ENCODE measurements at places on chromosomes 16 and 17.

DNA sequence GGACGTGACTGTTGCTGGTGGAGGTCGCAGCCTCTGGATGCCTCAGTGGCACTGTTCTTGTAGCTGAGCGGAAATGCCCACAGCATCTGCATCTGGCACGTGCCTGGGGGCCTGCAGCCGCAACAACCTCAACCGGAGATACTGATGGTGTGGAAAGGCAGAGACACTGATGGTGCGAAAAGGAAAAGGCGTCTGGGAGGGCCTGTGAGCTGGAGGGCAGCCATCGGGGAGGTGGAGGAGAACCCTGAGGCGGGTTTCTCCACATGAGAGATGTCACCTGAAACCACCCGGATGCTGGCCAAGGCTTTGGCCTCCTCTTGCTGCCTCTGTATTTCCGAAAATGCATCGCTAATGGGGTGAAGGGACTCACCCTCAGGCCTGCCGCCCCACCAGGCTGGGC, 284.8 kb upstream of the WSB1 start:
- DNase-seq = no peak

GRCh38 chr17:42895185-42895555, 5.4 kb upstream of the G6PC1 start:
- no peak for DNase-seq

DNA sequence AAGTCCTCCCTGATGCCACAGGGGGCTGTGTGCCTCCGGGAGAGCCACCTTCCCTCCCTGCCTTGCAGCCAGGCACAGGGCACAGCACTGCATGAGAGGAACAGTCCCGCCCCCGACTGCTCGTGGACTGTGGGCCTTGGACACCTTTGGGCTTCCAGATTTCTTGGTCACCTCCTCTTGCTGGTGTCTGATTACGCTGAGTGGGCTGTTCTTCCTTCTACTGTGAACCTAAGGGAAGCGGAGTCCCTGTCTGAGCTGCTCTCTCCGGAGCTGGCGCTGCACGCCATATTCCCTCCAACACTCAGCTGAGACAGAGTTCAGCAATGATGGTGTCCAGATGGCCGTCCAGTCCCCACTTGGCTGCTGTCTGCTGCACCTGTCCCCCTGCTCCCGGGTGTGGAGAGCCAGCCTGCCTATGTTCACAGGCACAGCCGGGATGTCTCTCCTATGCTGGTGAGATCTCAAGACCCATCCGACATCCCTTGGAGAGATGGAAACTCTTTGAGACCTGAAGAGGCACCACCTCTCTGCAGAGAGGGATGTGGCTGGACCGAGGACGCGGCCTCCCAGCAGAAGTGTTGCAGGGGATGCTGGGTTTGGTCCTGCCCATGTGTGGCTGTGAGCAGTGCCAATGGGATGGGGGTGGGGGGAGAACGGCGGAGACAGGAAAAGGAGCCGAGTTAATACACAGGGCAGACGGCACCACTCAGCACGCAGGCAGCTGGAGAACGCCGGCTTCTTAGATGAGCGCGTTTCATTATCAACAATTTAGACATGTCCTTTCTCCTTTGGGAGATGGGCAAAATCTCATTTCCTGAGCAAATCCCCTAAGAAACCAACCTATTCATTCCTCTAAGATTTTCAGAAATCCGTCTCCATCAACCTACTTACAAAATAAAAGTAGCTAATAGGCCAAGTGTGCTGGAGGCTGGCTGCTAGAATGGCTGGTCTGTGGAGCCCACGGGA, 171.9 kb downstream of the ENGASE start:
- no peak for DNase-seq

DNA sequence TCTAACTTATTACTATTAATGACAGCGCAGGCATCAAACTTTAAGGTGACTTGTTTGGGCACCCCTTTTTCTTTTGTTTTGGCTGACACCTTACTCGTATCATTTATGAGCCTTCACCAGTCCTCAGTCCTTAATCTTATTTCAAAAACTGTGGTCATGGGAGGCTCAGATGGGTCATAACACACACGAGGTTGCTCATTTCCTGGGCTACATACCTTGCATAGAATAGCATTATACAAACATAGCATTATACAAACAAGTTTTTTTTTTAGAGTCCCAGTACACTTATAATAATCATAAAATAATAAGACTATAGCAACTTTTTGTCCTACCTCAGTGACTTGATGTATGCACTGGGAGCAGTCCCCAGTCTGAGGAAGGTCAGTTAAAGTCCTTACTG, 11.2 kb upstream of the ACSF2 start:
- no peak for DNase-seq

DNA sequence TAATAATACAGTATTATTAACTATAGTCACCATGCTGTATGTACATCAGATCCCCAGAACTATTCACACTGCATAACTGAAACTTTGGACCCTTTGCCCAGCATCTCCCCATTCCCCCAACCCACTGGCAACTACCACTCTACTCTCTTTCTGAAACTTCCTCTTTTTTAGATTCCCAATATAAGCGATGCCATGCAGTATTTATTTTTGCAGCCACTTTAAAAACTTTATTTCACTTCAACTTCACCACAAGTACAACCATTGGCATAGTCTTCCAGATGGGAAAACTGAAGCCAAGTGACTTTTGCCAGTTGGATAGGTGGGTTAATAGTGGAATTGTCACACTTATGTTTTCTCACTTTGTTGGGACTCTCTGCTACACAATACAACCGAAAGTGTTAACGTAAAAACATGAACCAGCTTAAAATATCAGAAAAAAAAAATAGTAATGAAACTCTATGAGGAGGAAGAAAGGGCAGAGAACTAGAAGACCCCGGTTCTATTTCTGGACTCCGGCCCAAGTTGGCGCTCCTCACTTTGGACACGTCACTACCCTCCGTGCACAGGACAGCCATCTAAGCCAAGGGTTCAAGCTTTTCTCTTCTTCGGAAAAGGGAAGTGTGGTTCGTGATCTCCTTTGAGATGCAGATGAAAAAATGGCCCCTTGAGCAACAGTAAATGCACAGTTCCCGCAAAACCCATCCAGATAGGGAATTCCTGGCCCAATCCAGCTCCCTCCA, 743 bp downstream of the SHCBP1 start:
- DNase-seq = peak; percentile 65

DNA sequence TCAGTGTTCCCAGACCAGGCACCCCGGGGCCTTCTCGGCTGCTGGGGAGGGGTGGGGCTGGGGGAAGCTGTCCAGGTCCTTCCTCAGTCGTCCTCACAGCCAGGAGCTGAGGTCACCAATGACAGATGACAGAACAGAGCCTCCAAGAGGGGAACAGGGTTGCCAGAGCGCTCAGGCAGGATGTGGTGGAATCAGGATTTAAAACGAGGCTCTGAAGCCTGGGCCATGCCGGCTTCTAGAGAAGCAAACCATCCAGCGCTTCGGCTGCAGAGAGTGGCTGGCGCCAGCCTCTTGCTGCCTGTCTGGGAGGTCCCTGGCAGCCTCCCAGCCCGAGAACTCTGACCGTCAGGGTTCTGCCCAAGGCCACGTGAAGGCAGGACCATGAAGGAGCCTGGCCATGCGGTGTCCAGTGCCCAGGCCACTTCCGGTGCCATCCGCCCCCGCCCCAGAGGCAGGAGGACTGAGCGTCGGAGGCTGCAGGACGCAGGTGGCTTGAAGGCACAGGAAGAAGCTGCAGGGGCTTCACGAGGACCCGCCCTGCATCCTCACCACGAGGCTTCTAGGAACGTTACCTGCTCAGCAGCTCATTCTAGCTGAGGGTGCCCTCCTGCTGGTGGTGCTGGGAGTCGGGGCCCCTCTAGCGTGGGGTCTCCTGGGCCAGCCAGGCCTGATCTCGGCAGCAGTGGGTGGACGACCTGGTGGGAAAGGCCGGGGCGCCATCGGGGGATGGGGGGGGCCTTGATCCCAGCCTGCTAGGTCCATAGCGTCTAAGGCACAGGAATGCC, 78.5 kb downstream of the KLHDC4 start:
- DNase-seq = no peak
